Activated T-cell treated with anti-CD3 and anti-CD28 coated beads, Interleukin-2, amount 50 U/mL, for 1 hour (primary cell): ENCODE measurements at places on chromosomes 7 and 10.

- no peak for DNase-seq
Observed at GRCh38 chr7:117424090-117424829, 3.0 kb downstream of the ASZ1 start.

DNA sequence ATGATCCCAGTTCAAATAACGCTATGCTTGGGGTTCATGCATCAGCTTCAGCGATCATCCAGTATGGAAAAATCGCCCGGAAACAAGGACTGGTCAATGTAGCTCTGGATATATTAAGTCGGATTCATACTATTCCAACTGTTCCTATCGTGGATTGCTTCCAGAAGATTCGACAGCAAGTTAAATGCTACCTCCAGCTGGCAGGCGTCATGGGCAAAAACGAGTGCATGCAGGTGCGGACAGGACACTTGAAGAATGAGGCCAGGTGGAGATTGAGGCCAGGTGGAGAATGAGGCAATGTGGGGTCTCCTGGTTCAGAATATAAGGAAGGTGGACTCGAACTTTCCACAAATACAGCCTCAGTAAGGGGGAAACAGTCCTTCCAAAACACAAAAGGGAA lies 105.8 kb downstream of the TRRAP start:
- DNase-seq: no peak

GRCh38 chr10:113340282-113340681 lies 212.6 kb upstream of the HABP2 start:
- no peak for DNase-seq

- no peak for DNase-seq
Observed at GRCh38 chr10:86727470-86727869, 28.9 kb upstream of the BMPR1A start.

GRCh38 chr10:29619241-29619669 lies 15.5 kb downstream of the SVIL start:
- no peak for DNase-seq

DNA sequence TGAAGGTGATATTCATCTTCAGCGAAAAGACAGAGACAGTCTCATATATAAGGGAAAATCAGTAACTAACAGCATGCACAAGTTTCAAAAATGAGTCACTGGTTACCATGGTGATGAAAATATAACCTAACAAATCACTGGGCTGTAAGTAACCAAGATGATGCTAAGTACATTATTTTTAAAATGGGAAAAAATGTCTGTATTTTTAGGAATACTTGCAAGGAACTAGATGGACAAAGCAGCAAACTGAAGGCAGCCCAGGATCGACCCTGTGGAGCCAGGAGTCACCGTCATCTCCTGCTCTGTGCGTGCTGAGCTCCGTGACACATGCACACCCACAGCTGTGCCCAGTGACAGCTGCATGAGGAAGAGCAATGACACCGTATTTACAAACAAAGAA lies 137.3 kb downstream of the ELMO1 start:
- DNase-seq: peak; percentile 42

- no peak for DNase-seq
Observed at GRCh38 chr10:128864554-128865295, 602.3 kb upstream of the MGMT start.

GRCh38 chr7:103967401-103967800 lies 22.1 kb downstream of the RELN start:
- DNase-seq: no peak

DNA sequence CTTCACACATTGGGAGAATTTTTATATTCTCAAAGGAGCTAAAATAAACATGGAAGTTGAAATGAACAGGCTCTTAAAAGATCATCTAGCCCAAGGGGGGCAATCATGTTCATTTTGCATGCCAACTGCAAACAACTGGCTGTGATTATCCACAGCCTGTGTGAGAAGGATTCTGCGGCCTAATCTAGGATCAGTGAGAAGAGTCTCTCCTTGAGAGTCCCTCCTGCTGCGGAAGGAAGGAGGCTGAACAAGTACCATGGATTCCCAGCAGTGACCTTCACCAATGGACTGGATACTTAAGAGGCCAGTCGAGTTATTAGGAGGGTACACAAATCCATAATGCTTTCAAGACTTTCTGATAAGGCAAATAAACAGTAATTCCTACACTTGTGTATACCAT lies 76.7 kb downstream of the IGF2BP3 start:
- DNase-seq: no peak

DNA sequence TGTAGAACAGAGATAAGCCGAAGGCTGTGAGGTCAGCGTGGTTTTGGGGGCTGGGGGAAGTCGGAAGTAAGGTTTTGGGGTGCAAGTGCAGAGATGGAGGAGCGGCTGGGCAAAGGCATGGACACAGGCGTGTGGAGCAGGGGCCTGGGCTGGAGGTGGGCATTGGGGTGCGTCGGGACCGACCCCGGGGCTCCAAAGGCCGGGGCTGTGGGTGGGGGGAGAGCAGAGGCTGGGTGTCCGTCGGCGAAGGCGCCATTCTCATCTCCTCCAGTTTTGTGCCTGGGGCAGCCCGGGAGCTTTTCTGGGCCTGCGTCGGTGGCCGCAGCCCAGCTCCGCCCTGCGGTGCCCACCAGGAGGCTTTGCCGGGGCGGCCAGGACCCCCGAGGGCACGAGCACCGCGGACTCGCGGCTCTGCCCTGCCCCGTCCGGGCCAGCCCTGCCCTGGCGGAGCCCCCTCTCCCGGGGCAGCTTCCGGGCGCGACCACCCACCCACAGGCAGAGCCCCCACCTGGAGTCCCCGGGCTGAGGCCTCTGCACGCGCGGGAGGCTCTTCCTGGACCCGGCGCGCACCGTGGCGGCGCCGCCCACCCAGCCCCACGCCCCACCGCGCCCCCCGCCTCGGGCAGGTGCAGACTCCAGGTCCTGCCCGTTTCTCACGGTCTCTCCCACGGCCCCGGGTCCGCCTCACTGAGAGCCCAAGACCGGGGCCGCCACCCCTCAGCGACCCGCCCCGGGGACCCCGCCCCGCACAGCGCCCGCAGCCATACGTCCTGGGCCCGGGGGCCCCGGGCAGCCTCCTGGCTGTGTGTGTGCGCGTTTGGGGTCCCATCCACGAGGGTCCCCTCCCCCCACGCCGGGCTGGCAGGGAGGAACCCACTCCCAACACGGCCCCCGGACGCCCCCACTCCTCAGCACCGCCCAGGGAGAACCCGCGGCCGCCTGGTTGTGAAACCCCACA lies 7.7 kb upstream of the SCART1 start:
- no peak for DNase-seq

GRCh38 chr7:3277604-3278572 lies 23.2 kb upstream of the SDK1 start:
- DNase-seq: no peak

GRCh38 chr10:11551916-11552602 lies 59.4 kb downstream of the USP6NL start:
- no peak for DNase-seq

GRCh38 chr10:79491143-79491835 lies 21.0 kb upstream of the EIF5AL1 start:
- no peak for DNase-seq

DNA sequence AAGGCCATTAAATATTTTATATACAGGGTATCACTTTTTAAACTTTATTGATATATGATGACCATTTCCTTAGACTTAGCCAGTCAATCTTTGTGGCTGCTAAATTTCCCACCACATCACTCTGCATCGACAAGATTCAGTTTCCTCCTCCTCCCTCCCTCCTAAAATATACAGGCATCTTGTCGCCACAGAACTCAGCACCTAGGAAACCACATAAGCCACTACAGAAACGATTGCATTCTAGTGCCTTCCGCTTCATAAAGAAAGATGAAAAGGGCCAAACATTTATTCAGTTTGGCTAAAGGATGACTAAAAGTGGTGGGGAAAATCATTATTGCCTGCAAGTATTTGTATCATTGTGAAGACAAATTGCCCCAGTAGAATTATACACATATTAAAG lies 30.7 kb downstream of the ERCC6 start:
- no peak for DNase-seq

- DNase-seq: peak; percentile 37
Observed at GRCh38 chr10:14659626-14660196, 115.0 kb downstream of the FAM107B start.

DNA sequence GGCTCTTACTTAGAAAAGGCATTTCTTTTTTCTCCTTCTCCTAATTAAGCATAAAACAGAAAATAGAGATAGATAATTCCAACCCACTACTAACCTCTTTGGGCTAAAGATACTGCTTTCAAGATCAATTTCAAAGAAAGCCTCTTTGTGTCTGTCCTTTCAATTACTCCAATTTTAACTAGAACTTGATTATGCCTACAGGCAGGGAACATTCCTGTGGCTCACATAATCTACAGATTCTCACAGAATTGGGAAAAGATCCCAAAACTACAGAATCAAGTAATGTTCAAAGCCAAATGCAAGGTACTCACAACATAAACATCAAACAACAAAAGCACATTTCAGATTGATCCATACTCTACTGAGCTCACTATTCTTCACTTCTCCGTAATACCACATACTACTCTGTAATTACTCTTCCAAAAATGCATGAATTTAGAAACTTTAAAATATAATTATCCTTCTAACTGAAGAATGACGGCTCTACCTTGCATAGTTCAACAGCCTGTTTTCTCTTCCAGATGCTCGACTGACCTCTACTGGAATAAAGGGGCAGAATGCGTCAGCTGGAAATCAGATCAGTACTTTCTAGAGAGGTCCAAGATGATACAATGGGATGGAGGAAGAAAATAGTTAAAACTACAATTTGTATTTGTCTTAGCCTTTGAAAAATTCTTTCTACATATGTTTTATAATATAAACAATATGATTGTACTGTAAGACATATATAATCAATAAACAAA lies 3.9 kb downstream of the MTERF1 start:
- no peak for DNase-seq

- no peak for DNase-seq
Observed at GRCh38 chr7:27763983-27764508, 24.1 kb downstream of the TAX1BP1 start.

- no peak for DNase-seq
Observed at GRCh38 chr7:30799976-30800661, 28.9 kb downstream of the MINDY4 start.

- DNase-seq: no peak
Observed at GRCh38 chr10:99927721-99928280, 81.9 kb downstream of the DNMBP start.

- DNase-seq: no peak
Observed at GRCh38 chr10:34520084-34520483, 295.0 kb downstream of the PARD3 start.

GRCh38 chr7:75995052-75995471 lies 667 bp upstream of the TMEM120A start:
- no peak for DNase-seq

DNA sequence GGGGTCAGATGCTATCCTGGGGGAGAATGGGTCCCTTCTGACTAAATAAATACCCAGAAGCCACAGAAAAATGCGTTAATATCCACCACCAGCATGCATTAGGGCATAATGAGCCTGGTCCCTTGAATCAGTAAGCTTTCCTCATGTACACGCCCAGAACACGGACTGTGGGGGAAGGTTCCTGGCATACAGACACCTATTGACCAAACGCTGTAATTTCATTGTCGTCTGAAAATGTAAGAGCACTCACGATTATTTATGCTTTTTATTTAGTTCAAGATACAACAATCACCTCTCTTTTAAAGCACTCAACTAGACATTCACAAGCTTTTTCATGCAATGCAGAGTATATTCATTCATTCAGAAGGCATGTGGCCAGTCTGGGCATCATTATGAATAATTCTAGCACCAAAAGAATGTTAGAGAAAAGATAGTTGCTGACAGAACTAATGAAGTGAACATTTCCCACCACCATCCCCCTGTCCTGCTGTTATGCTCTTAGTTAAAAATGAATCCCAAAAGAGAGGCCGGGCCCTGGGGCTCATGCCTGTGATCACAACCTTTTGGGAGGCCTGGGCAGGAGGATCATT lies 101.0 kb downstream of the SVIL start:
- no peak for DNase-seq
